ENCODE measurements at places on chromosomes 6 and 20.

- DNase-seq, result no peak
These were observed 37.4 kb upstream of the SLC9A8 start for GRCh38 chr20:49775229-49775693.

- DNase-seq, result no peak
These were observed 29.6 kb downstream of the ADRM1 start for GRCh38 chr20:62332421-62332820.

DNA sequence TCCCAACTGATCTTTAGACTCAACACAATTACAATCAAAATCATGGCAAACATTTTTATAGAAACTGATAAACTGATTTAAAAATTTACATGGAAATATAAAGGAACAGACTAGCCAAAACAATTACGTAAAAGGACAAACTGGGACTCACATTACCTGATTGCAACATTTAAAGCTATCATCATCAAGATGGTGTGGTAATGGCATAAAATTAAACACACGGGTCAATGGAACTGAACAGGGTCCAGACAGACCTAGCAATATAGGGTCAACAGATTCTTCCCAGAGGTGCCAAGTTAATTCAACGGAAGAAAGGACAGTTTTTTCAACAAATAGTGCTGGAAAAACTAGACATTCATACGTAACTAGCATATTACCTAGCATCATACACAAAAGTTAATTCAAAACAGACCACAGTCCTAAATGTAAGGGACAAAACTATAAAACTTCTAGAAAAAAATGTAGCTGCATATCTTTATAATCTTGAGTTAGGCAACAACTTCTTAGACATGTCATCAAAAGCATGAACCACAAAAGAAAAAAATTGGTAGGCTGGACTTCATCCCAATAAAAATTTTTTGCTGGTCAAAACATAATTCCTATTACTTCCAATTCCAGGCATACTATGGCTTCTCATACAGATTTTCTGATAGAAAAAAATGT lies 147.4 kb upstream of the BEND6 start:
- no peak for DNase-seq

- DNase-seq, result no peak
These were observed 16.4 kb downstream of the CHRNA4 start for GRCh38 chr20:63344616-63345327.

DNA sequence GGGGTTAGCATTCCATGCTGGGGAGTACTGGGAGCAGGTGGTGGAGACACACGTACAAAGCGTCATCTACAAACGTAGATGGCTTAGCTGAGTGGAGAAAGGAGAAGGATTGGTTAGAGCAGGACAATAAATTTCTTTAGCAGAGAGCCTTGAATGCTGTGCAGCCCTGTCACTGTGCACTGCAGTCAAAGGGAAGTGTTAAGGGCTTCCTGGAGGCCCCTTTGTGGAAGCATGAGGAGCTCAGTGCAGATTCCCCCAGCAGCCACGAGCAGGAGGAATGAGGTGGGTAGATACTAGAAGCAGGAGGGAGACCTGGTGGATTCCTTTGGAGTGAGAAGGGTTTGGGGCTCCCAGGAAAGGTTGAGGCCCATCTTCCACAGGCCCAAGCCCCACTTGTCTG lies 6.1 kb upstream of the TREML4 start:
- DNase-seq, result no peak

- no peak for DNase-seq
These were observed 2.0 kb downstream of the ANKRD6 start for GRCh38 chr6:89434954-89435353.

DNA sequence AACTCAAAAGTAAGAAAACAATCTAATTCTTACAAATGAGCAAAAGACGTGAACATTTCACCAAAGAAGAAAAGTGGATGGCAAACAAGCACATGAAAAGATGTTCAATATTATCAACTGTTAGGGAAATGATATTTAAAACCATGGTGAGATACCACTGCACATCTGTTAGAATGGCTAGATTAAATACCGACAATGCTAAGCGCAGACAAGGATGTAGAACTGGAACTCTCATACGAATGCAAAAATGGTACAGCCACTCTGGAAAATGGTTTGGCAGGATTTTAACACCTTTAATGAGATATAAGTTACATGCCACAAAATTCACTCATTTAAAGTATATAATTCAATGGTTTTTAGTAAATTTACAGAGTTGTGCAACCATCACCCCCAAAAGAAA lies 44.6 kb upstream of the NFATC2 start:
- no peak for DNase-seq
